T-helper 2 cell (primary cell): ENCODE measurements at places on chromosomes 3 and 15.

GRCh38 chr3:150319900-150320299, 88.2 kb upstream of the TSC22D2 start:
- no peak for DNase-seq

DNA sequence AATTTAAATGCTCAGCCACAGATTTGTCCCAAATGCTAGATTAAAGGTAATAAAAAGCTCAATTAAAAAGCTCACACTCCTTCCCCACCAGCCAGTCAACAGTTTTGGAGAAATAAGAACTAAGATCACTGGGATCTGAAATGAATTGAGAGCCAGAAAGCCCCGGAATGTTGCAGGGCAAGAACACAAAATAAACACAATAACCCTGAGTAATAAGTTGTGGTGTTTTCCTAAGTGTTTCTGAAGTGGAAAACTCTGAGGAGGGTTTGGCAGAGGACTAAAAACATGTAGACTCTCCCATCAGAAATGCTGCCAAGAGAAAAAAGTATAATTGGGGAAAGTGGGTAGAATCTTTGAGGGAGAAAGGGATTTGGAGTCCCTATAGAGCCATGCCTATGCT, 127.8 kb downstream of the ABI3BP start:
- no peak for DNase-seq

GRCh38 chr3:62169906-62170660, 203.3 kb downstream of the FEZF2 start:
- DNase-seq, result no peak

- no peak for DNase-seq
Observed at GRCh38 chr3:10531031-10531430, 25.6 kb upstream of the ATP2B2 start.

DNA sequence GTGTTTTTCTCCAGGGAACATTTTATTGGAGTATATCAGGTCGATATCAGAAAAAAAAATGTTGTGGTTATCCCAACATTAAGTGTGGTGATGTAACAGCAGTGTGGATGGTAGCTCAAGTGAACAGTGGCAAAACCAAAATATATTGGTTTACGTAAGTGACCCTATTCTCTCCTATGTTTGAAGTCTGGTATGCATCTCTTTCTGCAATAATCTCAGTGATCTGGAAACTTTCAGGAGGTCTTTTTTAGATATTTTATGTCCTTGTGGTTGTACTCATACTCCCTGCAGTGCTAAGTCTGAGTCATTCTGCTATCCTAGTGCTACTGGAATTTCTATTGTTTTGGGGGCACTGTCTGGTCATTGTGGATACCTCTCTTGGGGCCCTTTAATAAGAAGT, 137.9 kb downstream of the SNRPN start:
- no peak for DNase-seq

- DNase-seq, result no peak
Observed at GRCh38 chr3:141875893-141876380, 506 bp upstream of the ATP1B3 start.

- DNase-seq, result no peak
Observed at GRCh38 chr3:166593776-166594175, 756.6 kb upstream of the BCHE start.

GRCh38 chr15:60667190-60667868, 188.4 kb upstream of the ICE2 start:
- no peak for DNase-seq

DNA sequence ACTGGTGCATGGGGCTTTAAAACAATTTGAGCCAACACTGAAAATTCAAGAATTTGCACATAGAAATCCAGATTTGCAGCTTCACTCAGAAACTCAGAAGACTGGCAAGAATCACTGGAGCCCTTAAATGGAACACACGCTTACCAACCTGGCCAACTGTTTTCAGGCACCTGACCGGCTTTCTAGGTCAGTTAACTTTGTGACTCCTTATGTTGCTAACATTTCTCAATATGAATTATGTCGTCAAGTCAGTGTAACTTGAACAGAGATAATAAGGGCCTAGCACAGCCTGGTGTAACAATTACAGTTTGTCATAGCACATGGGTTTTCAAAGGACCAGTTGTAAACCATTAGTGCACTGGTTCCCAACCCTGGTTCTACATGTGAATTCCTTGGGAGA, 6.8 kb downstream of the CERS3 start:
- DNase-seq, result no peak

GRCh38 chr3:179536256-179536655, 26.5 kb upstream of the ACTL6A start:
- no peak for DNase-seq

- no peak for DNase-seq
Observed at GRCh38 chr3:174620138-174620537, 239.0 kb upstream of the NAALADL2 start.

GRCh38 chr15:64982472-64982871, 7.2 kb downstream of the SPG21 start:
- no peak for DNase-seq

GRCh38 chr15:89385596-89386331, 51.1 kb upstream of the POLG start:
- DNase-seq, result no peak

DNA sequence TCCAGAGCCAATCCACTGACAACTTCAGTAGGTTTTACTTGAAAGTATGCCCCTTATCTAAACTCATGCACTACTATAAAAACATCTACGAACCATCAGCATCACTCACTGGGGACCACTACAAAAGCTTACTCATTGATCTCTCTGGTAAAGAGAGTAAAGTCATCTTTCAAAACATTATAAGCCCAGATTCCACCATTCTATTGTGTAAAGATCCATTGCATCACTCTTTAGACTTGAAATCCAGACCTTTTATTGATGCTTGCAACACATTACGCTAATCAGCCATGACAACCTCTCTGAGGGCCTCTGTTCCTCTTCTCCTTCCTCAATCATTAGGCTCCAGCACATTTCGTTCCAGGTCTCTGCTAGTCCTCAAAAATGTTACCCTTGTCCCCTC, 248.9 kb upstream of the WNT5A start:
- no peak for DNase-seq

DNA sequence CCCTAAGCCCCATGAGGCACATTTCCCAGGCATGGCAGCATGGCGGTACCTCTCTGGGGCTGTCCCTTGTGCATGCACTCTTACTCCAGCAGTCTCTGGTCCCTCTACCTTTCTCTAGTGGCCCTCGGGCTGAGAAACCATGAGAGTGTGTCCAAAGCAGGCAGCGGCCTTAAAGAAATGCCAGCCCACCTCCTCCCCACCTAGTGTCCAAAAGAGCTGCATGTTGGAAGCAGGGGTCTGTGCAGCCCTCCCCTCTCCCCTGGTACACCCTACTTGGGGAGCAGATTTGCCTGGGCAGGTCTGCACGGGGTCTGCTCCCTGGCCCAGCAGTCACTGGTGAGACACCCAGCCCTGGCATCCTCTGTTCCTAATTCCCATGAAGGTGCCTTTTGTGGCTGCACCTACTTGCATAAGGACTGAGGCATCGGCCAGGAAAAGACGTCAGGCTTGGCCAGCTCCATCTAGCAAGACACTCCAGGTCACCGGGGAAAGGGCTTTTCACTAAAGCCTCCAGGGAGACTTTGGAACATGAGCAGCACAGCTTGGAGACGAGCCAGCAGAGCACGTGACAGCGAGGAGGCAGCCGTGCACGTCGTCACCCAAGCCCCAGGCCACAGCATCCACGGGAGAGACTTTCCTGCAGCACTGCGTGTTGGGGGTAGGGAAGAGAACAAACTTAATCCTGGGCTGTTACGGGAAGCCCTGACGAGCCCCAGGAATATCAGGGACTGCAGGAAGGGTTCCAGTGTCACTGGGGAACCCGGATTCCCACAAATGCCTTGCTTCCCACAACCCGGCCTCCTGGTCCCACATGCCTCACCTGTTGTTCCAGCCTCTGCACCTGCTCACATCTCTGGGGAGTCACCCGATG, 38.8 kb downstream of the TM2D3 start:
- no peak for DNase-seq

DNA sequence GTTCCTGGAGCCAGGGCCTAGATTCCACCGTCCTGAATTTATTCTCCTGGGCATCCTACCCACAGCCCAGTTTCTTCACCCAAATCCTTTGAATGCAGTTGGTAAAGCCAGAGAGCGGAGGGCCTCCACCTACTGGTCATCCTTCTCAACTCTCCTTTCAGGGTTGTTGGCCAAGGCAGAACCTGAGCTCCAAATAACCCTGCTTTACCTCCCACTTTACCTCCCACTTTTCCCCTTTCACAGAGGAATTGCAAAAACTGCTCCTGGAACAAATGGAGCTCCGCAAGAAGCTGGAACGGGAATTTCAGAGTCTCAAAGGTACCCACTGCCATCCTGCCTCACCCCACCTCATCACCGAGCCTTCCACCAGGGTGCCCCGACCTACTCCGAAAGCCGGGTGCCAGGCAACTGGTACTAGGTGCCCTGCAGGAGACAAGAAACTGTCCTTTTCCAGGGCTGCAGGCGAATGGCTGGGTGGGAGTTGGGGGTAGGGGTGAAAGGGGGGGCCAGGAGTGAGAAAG, 6.8 kb downstream of the SKOR1 start:
- DNase-seq, result no peak

GRCh38 chr15:49624056-49624455, 3.2 kb downstream of the DTWD1 start:
- no peak for DNase-seq

DNA sequence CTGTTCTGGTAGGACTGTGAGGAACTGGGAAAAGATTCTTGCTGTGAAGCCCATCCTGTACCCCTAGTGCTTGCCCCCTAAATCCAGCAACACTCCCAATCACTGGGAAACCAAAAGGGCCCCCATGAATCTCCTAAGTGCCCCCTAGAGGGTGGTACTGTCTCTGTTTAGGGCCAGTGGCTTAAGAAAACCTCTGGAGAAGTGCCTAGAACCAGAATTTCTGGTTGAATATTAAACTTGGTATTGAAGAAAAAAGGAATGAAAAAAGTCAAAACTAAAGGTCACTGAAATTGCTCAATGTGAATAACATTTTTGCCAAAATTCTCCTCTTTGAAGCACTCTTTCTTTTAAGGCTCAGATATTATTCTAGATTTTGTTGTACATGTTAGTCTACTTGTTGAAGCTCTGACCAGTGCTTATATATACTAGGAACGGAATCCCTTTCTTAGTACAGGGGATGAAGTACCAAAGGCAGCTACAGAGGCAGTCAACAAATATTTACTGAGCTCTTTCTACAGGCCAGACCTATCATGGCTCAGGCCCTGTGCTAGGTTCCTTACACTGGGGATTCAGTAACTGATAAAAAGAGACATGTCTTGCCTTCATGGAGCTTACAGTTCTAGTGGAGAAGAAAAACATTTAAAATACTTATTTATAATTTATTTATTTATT, 138.8 kb downstream of the MYLK start:
- DNase-seq, result no peak

GRCh38 chr3:156976933-156977332, 150.8 kb downstream of the LEKR1 start:
- DNase-seq, result no peak

DNA sequence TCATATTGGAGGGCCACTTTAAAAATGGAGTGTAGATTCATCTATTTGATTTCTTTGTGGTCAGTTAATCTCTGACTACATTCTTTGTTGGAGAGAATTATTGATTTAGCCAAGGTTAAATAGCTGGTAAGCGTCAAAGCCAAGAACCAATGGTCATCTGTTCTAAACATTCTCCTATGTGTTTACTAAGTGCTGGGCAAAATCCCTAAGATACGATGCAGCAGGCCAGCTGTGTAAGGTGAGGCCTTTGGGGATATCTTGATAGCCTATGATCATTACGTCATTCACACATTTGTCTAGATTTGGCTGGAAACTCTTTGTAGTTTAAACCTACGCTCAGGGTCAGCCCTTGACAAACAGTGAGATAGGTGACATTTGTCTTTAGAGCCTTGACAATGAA, 236.2 kb downstream of the NR1D2 start:
- DNase-seq, result no peak

- no peak for DNase-seq
Observed at GRCh38 chr3:37920156-37920699, 58.5 kb downstream of the CTDSPL start.

DNA sequence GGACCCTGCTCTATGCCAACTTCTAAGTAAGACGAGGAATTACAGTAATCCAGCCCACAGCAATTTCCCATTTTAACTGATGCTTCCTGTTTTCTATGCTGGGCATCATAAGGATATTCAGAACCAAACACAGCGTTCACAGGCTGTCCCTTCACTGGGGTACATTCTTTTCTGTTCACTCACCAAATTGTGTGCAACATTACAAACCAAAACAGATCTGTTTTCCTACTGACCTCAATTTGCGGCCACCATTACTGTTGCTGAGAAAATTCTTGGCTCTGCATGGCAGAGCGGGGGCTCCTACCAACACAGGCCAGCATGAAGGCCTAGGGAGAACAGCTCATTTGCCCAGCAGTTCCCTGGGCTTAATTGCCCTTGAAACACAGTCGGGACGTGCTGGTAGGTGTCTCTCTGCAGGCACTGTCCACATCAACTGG, 76.5 kb downstream of the MYO1E start:
- no peak for DNase-seq

DNA sequence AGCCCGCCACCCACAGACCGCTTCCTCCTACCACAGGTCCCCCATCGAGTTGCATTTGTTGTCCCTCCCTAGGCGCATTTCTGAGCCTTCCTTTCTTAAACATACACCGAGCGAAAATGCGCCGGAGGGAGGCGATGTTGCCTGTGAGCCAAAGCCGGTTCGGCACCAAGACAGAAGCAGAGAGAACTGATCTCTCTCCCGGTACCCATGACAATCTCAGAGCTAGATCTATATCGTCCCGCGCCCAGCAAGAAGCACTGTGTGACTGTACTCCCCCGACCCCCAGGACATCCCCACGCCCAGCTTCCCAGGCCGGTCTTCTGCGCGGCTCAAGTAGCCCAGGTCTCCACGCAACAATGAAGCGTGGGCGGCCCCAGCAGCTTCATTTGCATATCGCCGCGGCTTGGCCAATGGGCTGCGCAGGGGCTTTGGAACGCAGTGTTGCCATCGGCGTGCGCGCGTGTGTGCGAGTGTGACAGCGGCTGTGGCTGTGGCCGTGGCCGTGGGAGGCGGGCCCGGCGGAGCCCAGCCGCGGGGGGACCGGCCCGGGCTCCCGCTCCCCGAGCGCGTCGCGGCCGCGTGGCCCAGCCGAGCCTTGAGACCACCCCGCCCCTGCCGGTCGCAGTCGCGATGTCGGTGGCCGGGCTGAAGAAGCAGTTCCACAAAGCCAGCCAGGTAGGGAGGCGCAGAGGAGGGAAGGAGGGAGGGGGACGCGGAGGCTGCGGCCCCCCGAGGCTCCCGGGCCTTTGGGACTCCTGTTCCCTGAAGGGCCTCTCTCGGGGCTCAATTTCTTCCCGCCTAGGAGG, at the start of gene SH3GL3:
SH3GL3 (plus strand) TSS at position 438 of the 806 bp plus-strand sequence; CDS start at position 631, 193 bp downstream.
- peak; percentile 17 for DNase-seq

GRCh38 chr3:170320461-170321121, 36.9 kb upstream of the SKIL start:
- no peak for DNase-seq

- DNase-seq, result no peak
Observed at GRCh38 chr3:187464682-187465081, 96.5 kb downstream of the RTP4 start.
